ENCODE measurements at places on chromosomes 5 and 9.

DNA sequence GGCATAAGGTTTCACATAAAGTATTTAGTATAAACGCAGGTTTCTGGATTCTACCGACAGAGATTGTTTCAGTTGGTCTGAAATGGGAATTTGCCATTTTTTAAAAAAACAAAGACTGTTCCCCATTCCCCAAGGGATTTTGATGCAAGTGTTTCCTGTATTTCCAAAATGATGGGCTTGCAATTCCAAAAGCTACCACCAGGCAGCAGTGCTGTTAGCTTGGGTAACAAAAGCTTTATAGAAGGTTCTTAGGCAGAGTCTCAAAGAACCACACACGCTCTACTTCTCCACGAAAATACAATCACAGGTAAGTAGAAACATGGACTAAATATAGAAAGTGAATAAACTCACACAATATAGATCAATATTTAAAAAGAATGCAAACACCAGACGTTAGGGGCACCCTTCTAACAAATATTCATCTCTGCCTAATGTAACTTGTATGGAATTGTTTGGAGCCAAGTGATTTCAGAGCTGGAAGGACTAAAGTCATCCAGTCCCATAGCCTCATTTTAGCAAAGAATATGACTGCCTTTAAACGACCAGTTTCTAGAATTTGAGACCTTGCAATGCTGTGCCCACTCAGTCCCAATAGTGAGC, 154.3 kb downstream of the SPOCK1 start:
- DNase-seq, result no peak

DNA sequence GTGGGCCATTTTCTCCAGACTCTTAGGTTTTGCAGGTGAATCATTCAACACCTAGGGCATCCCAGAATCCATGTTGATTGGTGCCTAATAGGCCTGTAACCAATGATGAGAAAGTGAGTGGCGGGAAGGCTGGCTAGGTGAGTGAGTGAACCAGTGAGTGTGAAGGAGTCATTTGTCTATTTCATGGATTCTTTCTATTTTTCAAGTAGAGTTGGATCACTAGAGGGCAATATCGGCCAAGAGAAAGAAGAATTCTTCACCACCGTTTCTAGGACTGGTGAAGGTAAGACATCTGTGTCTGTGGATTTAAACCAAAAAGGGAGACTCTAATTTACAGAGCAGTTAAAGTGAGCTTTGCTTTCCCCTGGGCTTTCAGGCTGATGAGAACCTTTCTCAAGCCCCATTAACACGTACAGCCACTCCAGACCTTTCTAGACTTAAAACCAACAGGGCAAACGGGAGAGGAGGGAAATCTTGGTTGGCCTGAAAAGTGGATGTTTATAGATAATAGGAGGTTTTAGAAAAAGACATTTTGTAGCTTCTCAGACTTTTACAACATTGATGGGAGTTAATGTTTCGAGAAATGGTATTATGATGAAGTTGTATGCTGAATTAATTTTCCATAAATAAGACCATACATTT, 114.3 kb upstream of the IL12B start:
- DNase-seq, result no peak

- DNase-seq, result no peak
These were observed 78.9 kb downstream of the SMARCA2 start for GRCh38 chr9:2093920-2094597.

GRCh38 chr5:93022796-93023447, 558.1 kb downstream of the NR2F1-AS1 start:
- no peak for DNase-seq

DNA sequence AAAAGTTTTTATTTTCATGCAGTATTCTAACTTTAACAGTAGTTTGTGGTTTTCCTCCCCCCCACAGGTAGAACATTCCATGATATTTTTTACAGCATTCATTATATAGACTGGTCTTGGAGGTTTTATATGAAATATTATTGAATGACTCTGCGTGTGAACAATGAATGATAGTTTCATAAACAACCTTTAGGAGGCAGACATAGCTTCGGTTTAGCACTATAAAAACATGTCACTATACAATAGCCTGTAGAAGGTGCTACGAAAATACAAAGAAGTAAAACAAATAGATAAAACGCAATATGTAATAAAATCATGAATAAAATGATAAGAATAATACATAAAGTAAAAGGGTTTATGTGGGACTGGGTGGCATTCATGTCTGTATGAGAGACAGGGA, 8.5 kb downstream of the KLF4 start:
- no peak for DNase-seq

DNA sequence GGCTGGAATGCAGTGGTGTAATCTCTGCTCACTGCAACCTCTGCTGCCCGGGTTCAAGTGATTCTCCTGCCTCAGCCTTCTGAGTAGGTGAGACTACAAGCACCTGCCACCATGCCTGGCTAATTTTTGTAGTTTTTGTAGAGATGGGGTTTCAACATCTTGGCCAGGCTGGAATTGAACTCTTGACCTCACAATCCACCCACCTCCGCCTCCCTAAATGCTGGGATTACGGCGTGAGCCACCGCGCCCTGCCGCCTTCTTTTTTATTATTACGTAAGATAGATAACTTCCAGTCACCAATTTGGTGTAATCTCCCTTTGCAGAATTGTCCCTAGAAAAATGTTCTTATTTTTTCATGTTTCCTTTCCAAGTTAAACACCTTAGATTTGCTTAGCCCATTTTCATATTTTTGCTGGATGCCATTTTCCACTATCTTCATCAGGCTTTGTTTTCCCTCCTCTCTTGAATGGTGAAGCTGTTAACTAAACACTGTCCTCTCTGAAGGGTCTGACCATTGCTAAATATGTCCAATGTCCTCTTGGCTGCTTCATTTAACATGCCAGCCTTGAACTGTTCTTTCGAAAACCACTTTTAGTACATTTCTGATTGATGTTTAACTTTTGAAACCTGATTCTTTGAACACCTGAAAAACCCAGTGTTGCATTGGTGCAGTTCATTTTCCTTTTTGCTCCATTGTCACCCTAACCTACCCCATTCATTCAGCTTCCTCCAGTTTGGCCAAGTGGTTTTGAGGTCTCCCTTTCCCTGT, 135.1 kb upstream of the PIK3R1 start:
- DNase-seq, result no peak

DNA sequence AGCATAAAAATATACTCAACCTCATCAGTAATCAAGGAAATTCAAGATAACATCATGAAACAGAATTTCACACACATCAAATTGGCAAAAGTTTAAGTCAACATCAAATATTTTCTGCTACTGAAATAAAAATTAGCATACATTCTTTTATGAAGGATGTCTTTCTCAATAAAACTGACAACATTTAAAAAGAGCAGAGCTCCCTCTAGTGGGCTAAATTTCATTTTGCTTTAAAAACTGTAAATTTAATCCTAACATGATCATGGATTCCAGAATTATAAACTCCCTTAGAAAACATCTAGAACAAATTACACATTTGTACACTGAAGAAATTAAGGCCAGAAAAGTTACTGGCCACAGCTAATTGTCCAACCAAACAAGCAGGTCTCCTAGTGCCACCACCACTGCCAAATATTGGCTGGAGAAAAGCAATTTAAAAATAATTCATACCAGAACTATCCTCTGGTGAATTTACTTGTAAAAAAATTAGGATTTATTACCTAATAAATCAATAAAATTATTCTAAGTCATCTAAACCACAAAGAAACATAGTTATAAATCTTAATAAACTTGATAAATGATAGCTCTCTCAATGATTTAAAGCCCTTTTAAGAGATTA, 31.2 kb downstream of the DEPDC1B start:
- DNase-seq, result no peak

- DNase-seq, result no peak
These were observed 61.8 kb upstream of the CPLX2 start for GRCh38 chr5:175809531-175810121.

GRCh38 chr9:122819791-122820489, 8.4 kb downstream of the PDCL start:
- no peak for DNase-seq

DNA sequence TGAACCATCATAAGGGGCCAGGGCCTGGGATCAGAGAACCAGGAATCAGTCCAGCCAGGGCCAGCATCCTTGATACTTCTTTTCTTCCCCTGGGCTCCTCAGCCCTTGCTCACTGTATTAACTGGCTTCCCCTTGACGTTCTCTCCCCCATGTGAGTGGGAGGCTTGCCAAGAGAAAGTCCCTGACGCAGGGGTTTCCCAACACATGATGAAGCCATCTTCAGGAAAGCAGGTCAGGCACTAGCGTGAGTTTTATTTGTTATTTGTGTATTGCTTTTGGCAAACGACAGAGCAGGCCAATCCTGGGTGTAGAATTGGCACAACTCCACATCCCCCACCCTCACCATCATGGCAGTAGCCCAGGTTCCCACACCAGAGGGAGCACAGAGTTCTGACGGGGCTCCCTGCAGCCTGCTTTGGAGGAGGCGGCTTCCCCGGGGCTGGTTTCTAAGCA, 165.5 kb upstream of the NFIL3 start:
- no peak for DNase-seq

- no peak for DNase-seq
These were observed 23.6 kb upstream of the MYORG start for GRCh38 chr9:34400275-34400674.

DNA sequence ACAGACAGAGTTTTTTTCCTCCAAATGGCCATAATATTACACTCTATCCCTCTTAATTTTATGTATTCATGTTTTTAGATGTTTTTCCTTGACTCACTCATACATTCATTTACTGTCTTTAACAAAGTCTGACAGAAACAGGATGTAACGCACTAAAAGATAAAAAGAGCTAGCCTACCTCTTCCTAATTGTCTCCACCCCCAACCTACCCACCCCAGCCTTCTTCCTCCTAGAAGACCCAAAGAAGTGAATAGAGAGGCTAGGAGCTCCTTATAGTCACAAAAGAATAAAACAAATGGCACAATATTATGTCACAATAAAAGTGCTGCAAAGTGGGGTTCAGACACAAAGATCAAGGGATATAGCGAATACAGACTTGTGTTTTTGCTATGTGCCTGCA, 719 bp downstream of the NOL8 start:
- DNase-seq, result no peak

- no peak for DNase-seq
These were observed 504.6 kb downstream of the RASEF start for GRCh38 chr9:82558346-82558745.

DNA sequence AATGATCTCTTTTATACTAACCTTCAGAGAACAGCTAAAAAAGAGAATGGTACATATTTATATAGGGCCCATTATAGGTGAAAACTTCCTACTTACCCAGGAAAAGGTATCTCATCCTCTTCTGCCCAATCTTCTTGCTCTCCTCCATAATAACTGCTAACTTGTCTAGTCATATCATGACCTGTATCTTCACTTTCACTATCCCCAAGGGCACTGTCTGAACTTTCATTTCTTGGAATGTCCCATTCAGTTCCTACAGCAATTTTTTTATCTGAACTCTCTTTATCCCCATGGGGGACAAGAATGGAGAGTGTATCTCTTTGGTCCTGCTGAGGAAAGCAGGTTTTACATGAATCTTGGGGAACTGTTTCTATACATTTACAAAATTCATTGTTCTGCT, 36.4 kb upstream of the RAPGEF6 start:
- DNase-seq, result no peak

DNA sequence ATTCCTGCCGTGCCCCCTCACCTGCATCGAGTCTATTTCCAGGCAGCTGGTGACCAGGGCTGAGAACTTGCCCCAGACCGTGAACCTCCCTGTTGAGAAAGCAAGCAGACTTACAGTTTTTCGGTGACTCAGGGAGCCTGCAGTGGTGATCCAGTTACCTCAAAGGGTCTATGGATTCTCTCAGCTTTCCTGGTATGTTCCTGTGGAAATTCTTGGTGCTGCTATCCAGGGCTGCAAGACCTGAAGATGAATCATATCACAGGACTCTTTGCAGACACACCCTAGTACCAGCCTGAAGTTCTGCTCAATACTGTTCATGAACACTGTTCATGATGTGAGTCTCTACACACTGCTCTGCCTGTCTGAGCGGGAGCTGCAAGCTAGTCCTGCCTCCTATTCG, 154.7 kb downstream of the WDR70 start:
- no peak for DNase-seq

GRCh38 chr5:88821161-88821560, 61.8 kb downstream of the MEF2C start:
- no peak for DNase-seq

DNA sequence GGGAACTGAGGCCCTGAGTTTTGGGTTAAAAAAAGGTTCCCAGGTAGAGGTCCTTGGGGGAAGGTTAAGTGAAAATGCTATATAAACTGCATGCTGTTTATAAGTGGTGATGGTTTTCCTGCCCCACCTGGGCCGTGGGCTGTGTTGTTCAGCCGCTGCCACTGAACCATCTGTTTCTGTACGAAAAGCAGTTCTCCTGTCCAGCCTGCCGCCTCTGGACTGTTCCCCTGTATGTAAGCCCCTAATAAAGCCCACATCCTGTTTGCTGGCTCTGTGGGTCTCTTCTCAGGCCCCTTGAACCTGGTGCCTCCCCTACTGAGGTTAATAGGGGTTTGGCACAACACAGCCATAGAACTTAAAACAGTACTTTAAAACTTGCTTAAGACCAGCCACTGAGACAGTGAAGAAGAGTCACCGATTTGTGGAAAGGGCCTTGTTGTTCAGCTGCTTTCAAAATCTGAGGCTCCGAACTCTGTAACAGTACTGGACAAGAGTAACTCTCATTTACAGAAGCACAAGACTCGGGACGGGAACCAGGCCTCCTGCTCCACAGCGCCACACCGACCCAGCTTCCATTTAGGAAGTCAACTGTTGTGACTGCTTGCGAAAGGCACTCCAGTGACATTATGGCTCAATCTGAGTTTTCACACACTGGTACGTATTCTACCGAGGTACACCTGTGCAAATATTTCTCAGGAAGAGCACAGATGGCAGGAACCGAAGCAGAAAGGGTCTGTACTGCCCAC, 192.5 kb downstream of the CDK5RAP2 start:
- no peak for DNase-seq

GRCh38 chr9:126500600-126501382, 112.9 kb upstream of the LMX1B start:
- peak; percentile 82 for DNase-seq

- DNase-seq, result no peak
These were observed 56.1 kb upstream of the TAS2R1 start for GRCh38 chr5:9686216-9686615.

- DNase-seq, result no peak
These were observed 14.8 kb downstream of the SPTLC1 start for GRCh38 chr9:92100237-92100911.

- peak; percentile 41 for DNase-seq
These were observed 46.9 kb downstream of the AHRR start for GRCh38 chr5:368183-369084.

DNA sequence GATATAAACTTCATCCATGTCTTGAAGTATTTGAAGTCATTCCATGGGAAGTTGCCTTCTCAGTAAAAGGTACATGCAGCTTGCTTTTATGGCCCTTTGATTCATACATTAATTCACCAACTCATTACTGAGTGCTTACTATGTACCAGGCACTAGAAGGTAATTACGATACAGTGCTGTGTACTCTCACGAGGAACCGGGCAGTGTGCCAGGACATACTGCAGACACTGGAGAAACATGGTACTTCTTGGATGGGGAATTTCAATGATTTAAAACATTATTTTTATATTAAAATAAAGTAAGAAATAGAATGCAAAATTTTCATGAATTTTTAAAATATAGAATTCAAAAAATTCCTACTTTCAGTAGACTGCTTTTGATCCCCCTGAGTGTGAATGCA, 71.4 kb upstream of the WDR41 start:
- no peak for DNase-seq

- no peak for DNase-seq
These were observed 106.1 kb upstream of the SLC44A1 start for GRCh38 chr9:105138306-105138801.
